ENCODE measurements at places on chromosomes 2 and 18.

GRCh38 chr18:54250846-54251261, 18.5 kb upstream of the POLI start:
- no peak for DNase-seq

DNA sequence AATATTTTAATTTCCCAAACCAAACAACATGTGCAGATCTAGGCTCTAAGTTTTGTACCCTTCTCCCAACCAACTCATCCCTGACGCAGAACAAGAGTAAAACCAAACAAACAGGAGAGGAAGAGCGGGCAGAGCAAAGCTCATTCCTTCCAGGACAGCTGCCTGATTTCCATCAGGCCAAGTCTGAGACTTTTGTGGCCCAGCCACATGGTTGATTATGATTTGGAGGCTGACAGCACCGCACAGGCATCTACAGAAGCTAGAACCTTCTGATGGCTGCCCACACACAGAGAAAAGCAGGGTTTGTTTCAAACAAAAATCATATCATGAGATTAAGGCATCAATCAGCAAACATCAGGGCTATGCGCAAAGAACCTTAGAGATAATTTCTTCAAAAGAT, 262.6 kb downstream of the TNS1 start:
- no peak for DNase-seq

DNA sequence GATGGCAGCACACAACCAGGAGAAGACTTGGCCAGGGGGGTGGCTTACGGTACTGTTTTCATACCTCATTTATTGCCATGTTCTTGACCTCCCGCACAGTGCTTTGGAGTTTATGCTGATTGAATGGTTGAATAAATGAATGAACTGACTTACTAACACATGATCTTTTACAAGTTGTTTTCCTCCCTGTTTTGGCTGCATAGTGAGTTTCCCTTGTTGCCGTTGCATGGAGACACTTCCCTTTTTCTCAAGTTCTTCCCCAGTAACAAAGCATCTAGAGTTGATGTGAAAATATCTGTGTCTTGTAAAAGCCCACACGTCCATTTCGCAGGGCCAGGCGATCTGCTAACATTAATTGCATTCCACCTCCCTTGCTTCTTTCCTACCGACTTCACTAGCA, 35.7 kb upstream of the RAB1A start:
- no peak for DNase-seq

DNA sequence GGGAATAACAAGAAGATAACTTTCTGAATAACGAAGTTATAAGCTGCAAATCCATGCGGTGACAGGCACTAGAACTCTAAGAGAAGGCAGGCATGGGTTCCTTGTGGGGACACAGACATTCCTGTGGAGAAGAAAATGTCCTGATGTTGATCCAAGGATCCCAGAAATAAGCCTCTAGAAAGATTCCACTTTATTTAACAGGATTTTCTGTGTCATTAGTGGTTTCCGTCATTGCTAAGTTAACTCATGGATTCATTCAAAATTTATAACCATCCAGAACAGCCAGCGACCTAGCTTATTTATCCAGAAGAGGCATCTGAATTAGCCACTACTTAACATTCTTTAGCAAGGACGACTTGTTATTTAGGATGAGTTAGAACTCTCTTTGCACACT, 10.0 kb upstream of the CD302 start:
- no peak for DNase-seq

- no peak for DNase-seq
Observed at GRCh38 chr18:47146206-47146605, 4.1 kb downstream of the HDHD2 start.

DNA sequence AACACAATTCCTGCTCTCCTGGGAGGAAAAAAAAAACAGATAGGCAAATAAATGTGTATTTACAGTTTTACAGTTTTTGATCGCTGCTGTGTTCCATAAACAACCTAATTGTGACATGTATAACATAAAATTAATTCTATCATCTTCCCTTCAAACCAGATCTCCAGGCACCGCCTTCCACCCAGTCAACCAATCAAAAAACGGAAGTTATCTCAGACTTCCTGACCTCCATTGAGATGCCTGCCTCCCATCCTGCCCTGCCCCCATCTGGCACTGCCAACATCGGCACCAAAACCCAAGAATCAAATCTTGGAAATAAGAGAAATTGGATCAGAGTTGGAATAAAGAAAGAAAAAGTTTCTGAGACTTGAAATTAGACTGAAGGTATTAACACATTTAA, 3.1 kb upstream of the RIOK3 start:
- DNase-seq, result no peak

Data from HS-5 (cell line).